ENCODE measurements at places on chromosomes 11 and 22.
A peak's percentile ranks its signal among the peaks of the same experiment; 100 is the strongest.

DNA sequence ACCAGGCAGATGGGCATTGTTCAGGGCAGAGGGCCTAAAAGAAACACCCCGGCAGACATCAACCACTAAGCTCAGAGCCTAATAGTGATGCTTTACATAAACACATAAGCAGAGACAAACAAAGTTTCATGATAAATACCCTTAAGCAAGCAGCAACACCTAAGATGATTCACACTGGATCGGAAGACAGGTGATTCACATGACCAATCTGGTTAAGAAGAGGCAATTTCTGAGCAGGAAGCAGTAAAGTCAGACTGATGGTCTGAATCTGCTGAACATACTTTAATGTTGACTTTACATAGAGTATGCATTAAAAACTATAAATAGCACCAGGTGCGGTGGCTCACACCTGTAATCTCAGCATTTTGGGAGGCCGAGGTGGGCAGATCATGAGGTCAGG, 56.1 kb downstream of the SYN3 start:
- no peak for DNase-seq

GRCh38 chr11:103539166-103539565, 429.9 kb downstream of the DYNC2H1 start:
- no peak for DNase-seq

- DNase-seq, result no peak
These were observed 566.7 kb downstream of the BRD1 start for GRCh38 chr22:49260681-49261580.

GRCh38 chr11:69862331-69862771, 43.1 kb upstream of the FGF3 start:
- no peak for DNase-seq

- no peak for DNase-seq
These were observed 11.7 kb upstream of the SLC36A4 start for GRCh38 chr11:93209466-93209865.

DNA sequence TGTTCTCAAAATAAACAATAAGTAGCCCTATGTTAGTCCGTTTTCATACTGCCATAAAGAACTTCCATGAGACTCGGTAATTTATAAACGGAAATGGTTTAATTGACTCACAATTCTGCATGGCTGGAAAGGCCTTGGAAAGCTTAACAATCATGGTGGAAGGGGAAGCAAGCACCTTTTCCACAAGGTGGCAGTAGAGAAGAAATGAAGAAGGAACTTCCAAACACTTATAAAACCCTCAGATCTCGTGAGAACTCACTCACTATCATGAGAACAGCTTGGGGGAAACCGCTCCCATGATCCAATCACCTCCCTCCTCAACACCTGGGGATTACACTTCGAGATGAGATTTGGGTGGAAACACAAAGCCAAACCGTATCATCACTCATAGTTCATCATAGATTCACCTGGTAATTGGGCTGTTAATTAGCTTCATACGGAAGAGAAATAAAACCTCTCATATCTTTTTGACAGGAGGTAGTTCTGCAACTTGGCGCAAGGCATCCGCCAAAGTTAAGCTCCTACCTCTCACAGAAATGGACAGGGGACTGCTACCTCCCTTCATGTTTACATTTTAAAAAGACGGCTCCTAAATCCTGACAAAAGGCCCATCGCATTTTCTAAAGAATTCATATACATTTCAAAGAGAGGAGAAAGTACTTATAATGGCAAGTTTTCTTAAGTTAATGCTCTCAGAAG, 49.0 kb downstream of the MUC15 start:
- peak; percentile 58 for DNase-seq

DNA sequence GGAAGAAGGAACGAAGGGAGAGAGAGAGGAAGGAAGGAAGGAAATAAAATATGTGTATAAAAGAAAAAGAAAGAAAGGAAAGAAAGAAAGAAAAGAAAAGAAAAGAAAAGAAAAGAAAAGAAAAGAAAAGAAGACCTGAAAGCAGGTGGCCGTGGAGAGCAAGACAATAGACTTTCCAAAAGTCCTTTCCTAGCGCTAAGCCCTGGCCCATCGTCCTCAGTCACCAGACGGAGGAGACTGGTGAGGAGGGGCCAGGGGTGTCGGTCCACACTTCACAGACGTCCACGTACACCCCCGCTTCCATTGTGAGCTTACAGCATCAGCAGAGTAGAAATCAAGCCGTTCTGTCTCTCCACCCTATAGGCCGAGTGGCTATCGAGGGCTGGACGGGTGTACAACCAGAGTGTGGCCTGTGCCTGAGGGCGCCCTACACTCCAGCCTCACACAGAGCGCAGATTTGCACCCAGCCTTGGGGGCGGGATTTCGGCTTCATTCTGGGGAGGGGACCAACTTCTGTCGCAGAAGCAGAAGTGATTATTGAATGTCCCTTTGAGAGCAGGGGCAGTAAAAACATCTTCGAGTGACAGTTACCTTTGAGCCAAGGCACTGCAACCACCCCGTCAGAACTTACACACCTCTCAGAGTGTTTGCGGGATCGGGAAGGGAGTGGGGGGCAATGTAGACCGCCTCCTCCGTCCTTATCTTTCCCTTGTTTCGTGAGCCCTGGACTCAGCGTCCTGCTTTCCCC, 2.0 kb upstream of the BSX start:
- peak; percentile 43 for DNase-seq

GRCh38 chr11:77207019-77207485, 79.0 kb downstream of the MYO7A start:
- no peak for DNase-seq

DNA sequence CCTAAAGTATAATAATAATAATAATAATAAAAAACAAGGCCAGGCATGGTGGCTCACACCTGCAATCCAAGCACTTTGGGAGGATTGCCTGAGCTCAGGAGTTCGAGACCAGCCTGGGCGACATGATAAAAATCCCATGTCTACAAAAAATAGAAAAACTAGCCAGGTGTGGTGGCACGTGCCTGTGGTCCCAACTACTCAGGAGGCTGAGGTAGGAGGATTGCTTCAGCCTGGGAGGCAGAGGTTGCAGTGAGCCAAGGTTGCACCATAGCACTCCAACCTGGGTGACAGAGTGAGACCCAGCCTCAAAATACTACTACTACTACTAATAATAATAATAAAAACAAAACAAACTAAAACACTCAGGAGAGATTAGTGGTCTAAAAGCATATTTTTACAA, 15.6 kb upstream of the ZNF280A start:
- no peak for DNase-seq

DNA sequence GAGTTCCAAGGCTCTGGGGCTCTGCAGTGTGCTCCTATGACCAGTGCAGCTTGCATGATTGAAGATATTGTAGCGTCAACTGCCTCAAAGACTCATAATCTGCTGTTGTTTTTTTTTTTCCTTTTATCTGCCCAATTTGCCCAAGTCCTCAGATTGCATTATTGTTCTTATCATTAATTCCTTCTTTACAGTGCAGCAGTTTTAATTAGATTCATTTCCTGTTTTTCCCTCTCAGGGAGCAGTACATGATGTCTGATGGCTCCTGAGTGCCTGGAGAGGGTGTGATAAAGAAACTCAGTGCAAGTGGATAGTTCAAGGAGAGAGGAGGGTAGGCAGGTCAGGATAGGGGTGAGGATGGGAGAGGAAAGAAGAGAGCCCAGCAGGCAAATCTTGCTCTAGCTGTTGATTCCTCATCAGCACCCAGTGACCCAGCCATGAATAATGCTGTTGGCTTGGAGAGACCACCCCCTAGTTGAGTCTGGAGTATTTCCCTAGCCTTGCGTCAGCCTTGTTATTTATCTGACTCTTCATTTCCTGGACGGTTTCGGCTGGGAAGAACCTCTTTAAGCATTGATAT, 219.6 kb upstream of the SESN3 start:
- DNase-seq, result no peak

DNA sequence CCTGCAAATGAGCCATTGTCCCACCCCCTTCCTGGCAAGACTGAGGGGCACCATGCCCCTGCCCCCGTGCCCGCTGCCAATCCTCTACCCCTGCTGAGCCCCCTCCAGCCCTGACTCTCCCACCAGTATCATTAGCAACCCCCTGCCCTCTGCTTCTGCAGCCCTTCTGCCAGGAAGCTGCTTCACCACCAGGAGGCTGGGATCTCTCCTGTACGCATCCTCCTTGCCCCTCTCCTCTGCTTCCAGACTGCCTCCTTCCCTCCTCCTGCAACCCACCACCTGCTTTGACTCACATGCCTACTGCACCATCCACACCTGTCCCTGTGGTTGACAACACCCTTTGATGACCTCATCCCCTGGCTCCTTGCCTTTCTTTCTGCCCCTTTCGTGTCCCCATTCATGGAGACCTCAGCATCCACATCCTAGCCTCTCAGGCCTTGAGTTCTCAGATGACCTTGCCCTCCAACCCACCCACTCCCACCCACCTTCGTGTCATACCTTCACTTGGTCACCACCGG, 13.4 kb upstream of the PNPLA3 start:
- no peak for DNase-seq

DNA sequence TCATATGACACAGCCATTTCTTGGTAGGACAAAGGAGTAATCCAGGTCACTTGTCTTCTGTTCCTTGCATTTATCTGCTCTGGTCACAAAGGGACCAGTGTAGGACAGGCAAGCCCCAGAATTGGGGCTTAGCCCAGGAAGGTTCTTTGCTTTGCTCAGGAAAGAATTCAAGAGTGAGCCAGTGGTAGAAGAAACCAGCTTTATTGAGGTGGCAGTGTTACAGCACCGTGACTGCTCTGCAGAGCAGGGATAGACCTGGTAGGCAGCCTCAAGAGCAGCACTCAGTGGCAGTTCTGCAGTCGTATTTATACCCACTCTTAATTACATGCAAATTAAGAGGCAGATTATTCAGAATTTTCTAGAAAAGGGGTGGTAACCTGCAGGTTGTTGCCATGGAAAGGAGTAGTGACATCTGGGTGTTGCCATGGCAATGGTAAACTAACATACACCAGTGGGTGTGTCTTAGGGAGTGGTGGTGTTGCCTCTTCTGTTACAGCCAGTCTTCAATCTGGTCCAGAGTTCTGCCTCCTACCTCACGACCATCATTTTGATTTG, 84.9 kb upstream of the RAB1B start:
- DNase-seq, result no peak

DNA sequence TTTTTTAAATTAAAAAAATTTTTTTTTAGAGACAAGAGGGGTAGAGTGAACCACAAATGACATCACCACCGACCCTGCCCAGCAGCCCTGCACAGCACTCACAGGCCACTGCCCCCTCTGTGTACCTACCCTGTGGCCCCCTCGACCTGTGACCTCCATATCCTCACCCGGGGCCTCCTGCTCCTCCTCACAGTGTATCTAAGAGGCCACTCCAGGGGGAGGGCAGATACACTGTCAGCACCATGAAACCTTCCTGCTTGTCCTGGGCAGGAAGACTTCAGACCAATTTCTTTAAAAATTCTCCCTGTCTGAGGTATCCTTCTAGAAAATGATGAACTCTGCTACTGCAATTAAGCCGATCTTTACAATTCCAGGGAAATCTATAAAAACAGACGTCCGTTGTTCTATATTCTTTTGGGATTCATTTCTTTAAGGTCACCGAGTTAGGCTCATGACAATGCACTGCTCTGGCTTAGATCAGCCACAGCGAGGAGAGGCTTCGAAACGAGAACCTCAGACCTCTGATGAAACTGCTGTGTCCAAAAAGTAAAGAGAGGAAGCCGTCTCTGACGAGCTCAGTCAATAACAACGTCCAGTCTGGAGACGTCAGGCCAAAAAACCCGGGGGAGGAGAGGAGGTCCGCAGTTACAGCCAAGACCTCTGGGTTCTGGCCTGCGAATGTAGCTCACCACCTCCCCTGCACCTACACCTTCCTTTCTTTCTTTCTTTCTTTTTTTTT, 17.5 kb downstream of the NFAM1 start:
- no peak for DNase-seq

DNA sequence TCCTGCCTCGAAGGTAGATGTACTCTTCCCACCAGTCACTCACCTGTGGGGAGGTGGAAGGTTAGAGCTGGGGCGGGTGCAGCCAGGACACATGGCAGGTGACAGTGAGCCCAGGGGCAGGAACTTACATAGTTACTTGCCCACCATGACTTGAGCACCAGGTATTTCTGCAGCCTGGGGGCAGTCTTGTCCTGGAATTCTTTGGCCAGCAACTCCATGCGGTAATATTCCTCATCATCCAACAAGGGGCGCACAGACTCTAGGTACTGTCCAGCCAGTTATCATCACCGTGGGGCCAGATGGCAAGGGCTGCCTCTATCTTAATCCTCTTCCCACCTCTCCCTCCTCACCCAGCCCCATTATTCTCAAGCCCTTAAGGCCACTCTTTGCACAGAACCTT, 2.2 kb downstream of the CPT1B start:
- peak; percentile 61 for DNase-seq

GRCh38 chr11:7638710-7639642, 34.3 kb downstream of the CYB5R2 start:
- no peak for DNase-seq

GRCh38 chr11:65942531-65942930, 2.7 kb upstream of the TSGA10IP start:
- no peak for DNase-seq

DNA sequence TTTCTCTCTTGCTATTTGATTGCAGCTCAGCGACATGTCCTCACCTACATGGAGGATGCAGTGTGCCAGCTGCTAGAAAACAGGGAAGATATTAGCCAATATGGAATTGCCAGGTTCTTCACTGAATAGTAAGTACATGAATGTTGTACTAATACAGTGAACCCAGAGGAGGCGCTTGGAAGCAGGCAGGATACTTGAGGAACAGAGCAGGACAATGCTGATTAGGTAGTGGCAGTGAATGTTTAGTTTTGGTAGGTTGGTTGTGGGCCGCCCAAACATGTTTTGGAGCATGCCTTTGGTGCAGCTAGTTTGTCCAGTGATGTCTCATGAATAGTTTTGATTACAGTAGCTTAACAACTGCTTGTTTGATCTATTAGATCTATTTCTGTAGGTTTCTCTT, 50.6 kb downstream of the CSTPP1 start:
- DNase-seq, result peak; percentile 20

- peak; percentile 82 for DNase-seq
These were observed 9.0 kb downstream of the SYN3 start for GRCh38 chr22:33049119-33049729.

GRCh38 chr11:21897752-21898151, 295.1 kb upstream of the ANO5 start:
- DNase-seq, result no peak

DNA sequence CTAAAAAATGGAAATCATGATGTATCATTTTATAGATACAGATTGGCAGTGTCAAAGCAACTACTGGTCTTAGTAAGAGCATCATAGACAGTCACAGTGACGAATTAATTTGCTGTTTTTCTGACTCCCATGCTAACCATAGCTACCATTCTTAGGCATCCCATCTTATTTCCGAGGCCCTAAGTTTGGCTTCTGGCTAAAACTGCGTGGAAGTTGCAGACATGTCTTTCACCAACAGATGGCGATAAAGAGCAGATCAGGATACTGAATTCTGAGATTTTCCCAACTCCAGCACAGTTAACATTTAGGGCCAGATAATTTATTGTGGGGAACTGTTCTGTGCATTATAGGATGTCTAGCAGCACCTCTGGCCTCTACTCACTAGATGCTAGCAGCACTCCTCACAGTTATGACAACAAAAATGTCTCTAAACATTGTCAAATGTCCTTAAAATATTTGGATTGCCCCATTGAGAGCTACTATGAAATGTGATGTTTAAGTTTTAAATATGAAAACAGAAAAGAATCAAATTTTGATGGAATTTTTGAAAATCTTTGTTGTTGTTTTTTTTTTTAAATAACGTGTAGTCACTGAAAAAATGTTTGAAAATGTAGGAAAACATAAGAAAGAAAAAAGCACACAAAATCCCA, 16.3 kb downstream of the OR2AG2 start:
- peak; percentile 67 for DNase-seq

Measured in neural progenitor cell (in vitro differentiated cells).